ENCODE measurements at places on chromosomes 4 and X.

GRCh38 chr4:1285151-1285789 lies 4.4 kb upstream of the MAEA start:
- no peak for DNase-seq

DNA sequence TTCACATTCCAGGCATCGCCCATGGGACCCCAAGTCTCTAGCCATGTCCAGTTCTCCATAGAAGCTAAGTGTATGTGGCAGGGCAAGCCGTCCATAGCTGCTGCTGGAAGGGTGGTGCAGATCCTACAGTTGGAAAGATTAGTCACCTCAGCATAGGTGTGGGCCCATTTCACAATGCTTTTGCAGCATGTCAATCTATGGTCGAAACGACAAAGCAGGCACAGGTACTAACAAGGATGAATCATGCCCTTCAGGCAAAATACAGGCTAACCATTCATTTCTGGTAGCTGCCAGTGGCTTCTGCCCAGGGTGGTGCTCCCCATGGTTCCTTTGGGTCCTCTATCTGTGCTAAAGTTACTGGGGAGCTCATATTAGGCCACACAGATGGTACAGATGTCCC lies 225.2 kb downstream of the ADGRL3 start:
- DNase-seq: no peak

- DNase-seq: no peak
Observed at GRCh38 chr4:172648471-172648870, 520.1 kb upstream of the GALNT7 start.

- no peak for DNase-seq
Observed at GRCh38 chr4:151717314-151717713, 43.5 kb downstream of the GATB start.

- DNase-seq: no peak
Observed at GRCh38 chr4:117328333-117328732, 243.0 kb upstream of the TRAM1L1 start.

DNA sequence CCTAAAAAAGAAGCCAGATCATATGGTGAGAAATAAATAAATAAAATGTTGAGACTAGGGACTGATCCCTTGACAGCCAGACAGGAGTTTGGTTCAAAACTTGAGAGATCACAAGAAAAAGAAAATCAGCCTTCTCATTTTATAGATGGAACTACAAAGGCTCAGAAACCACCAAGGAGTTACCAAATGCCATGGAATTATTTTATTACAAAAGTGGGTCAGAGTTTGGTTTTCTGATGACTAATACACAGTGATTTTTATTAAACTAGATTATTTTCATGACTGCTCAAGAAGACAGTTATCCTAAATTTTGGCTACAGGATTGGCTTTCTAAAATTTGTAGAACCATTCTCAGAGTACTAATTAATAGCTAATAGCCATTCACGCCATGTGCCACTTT lies 6.2 kb downstream of the CXCL1 start:
- no peak for DNase-seq

DNA sequence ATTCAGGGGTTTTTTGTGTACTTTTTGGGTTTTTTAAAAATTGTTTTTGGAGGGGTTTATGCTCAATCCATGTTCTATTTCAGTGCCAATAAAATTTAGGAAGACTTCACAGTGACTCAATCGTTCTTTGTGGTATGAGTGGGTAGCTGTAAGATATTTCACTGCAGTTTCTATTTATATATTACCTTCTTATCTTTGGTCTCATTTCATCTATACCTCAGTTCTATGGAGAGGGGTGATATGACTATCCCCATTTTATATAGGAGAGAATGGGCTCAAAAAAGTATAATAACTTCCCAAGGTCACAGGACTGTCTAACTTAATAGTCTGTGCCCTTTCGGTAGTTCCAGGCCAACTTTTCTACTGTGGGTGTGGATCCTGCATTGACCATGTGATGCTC lies 74.4 kb downstream of the MSN start:
- no peak for DNase-seq

GRCh38 chr4:40848940-40849339 lies 99.2 kb downstream of the NSUN7 start:
- DNase-seq: no peak

GRCh38 chrX:39820938-39821708 lies 276.6 kb downstream of the BCOR start:
- no peak for DNase-seq

GRCh38 chrX:103607364-103608305 lies at the start of gene TCEAL3:
Gene TCEAL3, plus strand, starts transcription at chrX:103607963. Its CDS starts 1,102 bp downstream, at chrX:103609065.
- DNase-seq: no peak

DNA sequence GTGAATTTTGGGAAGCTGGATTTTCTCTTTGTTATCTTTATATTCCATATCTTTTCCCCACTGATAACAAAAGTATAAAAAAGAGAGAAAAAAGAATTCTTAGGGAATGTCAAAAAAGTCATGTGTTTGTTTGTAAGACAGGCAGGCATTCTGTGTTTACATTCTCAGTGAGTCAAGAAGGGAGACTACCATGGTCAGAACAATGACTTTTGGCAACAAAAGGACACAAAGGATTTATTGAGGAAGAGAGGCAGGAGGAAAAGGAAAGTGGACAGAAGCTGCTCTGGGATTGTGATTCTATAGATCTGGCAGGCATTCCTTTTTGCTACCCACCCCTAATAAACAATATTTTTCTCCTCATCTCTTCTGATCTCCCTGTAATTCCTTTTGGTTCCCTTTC lies 5.9 kb upstream of the ANK2 start:
- no peak for DNase-seq

DNA sequence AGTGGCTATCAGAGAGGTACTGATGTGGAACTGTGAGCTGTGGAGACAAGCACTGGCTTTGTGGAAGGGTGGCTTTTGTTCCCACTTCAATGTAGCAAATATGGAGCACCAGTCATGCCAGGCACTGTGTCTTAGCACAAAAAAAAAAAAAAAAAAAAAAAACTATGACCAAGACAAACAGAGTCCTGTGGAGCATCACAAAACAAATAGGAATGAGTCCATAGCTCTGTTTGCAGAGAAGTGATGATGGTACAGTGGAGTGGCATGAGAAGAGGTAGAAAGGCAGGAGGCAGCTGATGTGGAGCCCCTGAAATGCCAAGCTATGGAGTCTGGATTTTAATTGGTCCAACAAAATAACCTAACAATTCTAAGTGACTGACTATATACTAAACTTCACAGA lies 116.9 kb downstream of the RAB28 start:
- no peak for DNase-seq

DNA sequence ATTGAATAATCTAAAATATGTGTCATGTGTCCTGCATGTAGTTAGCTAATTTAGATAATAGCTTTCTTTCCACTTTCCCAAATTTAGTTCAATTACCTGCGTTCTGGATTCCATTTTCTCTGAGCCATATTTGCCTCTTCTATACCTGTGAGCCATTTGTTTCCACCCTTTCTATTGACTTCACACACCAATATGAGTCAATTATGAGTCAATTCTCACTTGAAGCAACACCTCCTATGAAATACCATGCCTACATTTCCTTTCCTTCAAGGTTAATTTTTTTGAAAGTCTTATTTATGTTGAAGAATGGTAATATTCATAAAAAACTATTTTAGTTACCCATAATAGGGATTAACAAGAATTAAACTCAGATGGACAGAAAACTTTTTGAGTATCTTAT lies 25.8 kb downstream of the NPY2R start:
- DNase-seq: no peak

GRCh38 chrX:104854790-104855340 lies 288.9 kb downstream of the IL1RAPL2 start:
- DNase-seq: no peak

GRCh38 chrX:123399709-123400108 lies 215.6 kb downstream of the GRIA3 start:
- DNase-seq: no peak

DNA sequence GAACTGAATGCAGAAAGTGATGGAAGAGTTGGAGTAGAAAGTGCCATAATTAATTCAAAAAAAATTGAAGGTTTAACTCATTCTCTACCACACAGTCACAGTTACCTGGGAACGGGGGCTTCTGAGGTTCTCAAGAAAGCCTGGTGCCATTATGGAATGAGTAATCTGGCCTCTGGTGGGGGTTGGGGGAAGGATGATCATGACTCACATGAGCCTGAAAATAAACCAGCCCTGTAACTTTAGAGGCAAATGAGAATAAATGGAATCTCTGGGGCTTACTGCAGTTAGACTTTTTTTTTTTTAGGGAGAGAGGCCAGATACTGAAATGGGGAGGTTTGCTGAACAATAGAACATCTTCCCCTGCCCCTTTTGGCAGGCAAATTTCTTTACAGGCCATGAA lies 55.3 kb downstream of the SOD3 start:
- no peak for DNase-seq

DNA sequence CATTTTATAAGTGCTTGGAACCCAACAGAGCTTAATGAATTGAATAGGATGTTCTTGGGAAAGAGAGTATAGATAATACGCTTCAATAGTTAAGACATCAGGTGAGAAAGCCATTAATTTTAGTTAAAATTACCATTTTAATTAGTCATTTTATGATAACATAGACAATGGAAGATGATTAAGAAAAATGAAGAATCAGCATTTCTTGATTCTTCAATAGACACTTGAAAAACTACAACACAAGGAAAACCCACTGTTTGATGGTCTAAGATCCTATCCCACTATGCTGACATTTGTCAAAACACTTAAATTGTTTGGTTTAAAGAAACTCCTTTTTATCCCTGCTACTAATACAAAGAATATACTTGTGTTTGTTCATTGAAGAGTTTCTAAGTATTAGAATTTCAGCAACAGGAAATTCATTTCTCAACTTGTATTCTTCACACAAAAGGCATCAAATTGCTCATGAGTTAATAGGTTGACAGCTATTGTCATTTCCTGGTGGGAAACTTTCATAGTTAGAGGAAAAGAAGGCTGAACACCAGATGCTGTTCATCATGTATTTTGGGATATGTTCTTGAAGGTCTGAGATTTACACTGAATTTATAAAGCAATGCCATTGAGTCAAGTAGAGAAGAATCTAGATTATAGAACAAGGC lies 9.6 kb upstream of the CXCL2 start:
- no peak for DNase-seq

DNA sequence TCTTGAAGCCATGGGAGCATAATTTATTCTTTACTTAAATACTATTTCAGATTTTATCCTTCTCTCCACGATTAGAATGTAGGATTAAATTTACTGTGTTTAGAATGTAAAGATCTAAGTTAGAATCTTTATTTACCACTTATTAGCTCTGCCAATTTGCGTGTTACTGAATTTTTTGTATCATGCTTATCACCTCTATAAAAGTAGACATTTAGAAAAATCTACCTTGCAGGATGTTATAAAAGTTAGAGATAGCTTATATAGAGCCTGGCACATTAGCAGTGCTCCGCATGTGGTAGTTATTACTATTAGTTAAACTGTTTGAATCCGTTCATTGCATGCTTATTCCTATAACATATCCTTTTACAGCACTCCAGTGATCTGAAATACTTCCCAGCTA lies 97.9 kb downstream of the BANK1 start:
- DNase-seq: no peak

DNA sequence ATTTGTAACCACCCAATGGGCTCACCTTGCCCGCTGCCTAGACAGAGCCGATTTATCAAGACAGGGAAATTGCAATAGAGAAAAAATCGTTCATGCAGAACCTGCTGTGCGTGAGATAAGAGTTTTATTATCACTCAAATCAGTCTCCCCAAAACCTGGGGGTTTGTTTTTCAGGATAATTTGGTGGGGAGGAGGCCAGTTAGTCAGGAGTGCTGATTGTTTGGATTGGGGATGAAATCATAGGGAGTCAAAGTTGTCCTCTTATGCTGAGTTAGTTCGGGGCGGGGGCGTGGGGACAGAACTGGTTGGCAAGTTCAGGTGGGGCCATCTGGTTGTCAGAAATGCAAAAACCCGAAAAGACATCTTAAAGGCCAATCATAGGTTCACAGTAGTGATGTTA lies 203.0 kb downstream of the MAB21L2 start:
- DNase-seq: no peak

DNA sequence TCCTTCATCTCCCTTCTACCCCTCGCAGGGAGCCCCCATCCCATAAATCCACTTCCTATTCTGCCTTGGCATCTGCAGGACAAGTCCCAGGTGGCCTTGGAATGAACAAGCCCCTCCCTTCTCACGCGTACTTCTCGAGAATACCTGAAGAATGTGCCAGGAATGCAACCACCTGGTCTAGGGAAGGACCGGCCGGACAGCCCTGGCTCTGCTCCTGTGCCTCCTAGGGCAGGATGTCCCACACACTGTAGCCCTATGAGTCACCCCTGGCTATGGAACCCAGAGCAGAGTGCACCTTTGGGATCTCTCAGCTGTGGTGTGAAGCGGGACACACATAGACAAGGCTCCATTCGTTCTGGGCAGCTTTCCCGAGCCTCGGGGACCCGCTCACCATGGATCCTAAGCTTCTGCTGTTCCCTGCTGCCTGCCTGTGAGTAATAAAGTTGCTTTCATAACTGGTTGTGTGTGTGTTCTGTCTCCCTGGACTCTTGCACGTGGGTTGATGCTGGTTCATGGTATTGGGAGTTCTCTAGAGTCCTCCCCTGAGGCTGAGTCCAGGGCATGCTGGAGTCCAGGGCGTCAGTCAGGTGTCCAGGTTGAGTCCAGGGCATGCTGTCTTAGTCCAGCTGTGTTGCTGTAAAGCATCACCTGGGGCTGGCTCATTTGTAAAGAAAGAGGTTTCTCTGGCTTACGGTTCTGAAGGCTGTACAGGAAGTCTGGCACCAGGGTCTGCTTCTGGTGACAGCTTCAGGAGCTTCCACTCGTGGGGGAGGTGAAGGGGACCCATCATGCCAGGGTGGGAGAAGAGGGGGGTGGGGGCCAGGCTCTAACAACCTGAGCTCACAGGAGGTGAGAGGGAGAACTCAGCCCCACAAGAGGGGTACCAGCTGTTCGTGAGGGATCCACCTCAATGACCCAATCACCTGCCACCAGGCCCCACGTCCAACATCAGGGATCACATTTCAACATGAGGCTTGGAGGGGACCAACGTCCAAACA lies 7.4 kb upstream of the PDE6B start:
- DNase-seq: no peak

GRCh38 chr4:3413217-3413671 lies 28.5 kb upstream of the HGFAC start:
- DNase-seq: no peak

GRCh38 chrX:145817331-145818185 lies at the start of gene SLITRK2:
Gene SLITRK2, plus strand, starts transcription at chrX:145817829. Its CDS starts 4,597 bp downstream, at chrX:145822426.
- DNase-seq: no peak

DNA sequence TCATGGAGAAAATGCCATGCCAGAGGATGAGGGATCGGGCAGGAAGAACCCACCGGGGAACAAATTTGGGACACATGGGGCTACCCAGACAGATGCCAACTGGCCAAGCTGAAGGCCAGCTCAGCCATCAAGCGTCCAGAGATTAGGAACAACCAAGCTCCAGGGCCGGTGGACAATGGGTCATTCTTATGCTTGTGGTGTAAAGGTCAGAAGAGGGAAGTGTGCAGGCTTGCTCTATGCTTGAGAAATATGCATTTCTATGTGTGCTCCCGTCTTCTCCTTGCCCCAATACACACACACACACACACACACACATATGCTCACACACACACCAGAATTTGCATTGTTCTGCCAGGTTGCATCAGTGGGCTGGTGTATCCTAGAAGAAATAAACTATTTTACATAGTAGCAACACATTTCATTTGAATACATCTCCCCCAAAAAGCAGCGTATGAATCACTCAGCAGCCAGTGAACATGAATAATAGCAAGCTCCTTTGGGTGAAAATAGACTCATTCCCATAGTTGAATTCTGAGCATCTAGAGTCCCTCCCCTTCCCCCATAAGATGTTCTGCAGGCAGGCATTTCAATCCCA lies 201.9 kb upstream of the PPARGC1A start:
- no peak for DNase-seq

Data from forelimb muscle (tissue), 1 donor.